ENCODE measurements at places on chromosomes 6 and 20.

DNA sequence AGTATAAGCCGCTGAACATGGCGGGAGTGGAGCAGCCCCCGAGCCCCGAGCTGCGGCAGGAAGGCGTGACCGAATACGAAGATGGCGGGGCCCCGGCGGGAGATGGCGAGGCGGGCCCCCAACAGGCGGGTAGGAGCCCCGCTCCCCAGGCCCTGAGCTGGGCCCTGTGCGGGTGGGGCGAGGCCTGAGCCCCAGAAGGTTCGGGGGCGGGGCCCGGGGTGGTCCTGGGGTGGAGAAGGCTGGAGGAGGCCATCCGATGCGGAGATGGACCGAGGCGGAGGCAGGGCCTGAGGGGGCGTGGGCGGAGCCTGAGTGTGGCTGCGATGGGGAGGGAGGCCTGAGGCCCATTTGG, 7.1 kb downstream of the L3MBTL1 start:
- peak; percentile 18 for DNase-seq

DNA sequence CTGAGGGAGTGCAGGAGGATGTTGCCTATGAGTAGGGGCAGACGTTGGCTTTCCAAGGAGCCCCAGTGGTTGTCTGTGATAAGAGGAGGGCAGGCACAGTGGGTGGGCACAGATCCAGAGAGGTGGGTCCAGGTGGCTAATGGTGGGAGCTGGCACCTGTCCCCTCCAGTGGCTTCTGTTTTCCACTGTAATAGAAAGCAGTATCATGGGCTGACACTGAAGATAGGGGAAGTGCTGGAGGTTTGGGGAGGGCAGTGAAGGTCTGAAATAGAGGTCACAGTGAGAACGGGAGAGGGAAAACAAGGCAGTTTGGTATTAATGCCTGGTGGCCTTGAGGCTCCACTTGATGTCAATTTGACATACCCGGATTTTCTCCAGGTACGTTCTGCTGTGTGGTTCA, 10.5 kb upstream of the TXNDC5 start:
- no peak for DNase-seq

- no peak for DNase-seq
Measured at GRCh38 chr6:125829433-125829832, 38.7 kb downstream of the NCOA7 start.

DNA sequence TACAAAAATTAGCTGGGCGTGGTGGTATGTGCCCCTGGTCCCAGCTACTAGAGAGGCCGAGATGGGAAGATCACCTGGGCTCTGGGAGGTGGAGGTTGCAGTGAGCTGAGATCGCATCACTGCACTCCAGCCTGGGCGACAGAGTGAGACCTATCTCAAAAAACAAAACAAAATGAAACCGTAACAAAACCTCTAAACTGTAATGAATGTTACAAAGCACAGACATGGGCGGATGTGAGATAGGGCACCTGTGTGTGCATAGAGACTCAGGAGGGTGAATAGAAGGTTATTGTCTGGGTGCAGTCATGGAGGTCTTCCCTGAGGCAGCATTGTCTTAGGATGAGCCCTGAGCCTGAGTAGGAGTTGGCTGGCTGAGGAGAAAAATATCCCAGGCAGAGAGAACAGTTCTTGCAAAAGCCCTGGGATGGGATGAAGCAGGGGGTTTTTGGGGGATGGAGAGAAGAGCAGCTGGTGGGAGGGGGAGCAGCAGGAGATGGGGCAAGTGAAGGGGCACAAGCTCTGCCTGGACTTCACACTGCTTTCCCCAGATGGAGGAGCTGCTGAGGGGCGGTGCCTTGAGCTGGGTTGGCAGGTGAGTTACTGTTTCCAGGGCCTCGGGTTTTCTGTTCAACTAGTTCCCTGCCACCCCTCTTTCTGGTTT, 5.2 kb downstream of the BCAS4 start:
- DNase-seq, result no peak

GRCh38 chr20:32682508-32682987, 8.8 kb upstream of the C20orf203 start:
- no peak for DNase-seq

- no peak for DNase-seq
Measured at GRCh38 chr20:25011261-25011660, 18.7 kb upstream of the APMAP start.

Measured in NCI-H1105 (cell line).